Mesothelial cell of epicardium (in vitro differentiated cells): ENCODE measurements at places on chromosomes 11 and 22.
A peak's percentile ranks its signal among the peaks of the same experiment; 100 is the strongest.

- H3K27me3 ChIP-seq = no peaks in the 10 kb centered on the region
- peaks cover 9% of the 10 kb centered on the region for H3K4me1 ChIP-seq
- no peak overlapping the region for H3K27ac ChIP-seq
- H3K4me3 ChIP-seq = no peak overlapping the region
- no peak for DNase-seq
Observed at GRCh38 chr11:26896719-26897118, 97.2 kb upstream of the FIBIN start.

DNA sequence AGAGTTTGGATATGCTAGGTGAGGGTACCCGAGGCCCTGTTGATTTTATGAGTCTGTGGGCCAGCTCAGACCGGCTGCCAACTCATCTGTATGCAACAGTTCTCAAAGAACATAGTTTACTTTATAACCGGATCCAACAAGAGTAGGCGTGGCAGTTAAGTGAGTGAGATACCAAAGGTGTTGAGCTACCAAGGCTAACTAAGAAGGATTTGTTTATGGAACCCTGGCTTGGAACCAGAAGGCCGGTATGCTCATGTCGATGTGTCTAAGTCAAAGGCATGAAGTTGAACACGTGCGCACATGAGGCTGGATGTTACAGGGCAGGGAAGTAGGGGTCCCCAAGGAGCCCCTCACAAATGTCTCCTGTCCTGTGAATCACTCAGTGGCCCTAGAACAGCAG is at the start of gene KCNJ1:
Gene KCNJ1, minus strand, starts transcription at position 20 of the 400 bp plus-strand sequence. CDS start 27,053 bp downstream, outside the sequence.
- peaks cover 6% of the 10 kb centered on the region for H3K4me1 ChIP-seq
- H3K27ac ChIP-seq = no peak within 1 kb of the TSS
- no peak within 1 kb of the TSS for H3K4me3 ChIP-seq
- DNase-seq = no peak
- H3K36me3 ChIP-seq = no peaks in the 10 kb centered on the region
- H3K27me3 ChIP-seq = peaks cover 17% of the 10 kb centered on the region

GRCh38 chr22:20238536-20238900 is 29.6 kb downstream of the RTN4R start:
- no peaks in the 10 kb centered on the region for H3K36me3 ChIP-seq
- no peak for DNase-seq
- H3K27ac ChIP-seq = peak overlapping the region; percentile 43
- peaks cover 3% of the 10 kb centered on the region for H3K27me3 ChIP-seq

DNA sequence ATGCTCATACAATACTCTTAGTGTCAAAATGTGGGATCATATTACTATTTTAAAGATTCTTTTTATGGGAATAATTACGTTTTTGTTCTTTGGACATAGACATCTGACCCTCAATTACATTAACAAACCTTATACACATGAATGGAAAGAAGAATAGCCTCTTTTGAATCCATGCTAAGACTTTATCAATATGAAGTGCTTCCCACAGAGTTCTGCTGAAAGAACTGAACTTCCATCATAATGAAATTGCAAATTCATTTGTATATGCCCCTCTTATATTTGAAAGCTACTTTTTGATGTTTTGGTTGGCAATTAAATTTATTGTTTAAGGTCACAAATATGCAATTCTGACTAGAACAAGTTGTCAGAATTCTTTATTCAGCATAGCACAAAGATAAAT is 254.9 kb downstream of the TMEM135 start:
- DNase-seq = no peak
- H3K4me1 ChIP-seq = peaks cover 19% of the 10 kb centered on the region
- no peaks in the 10 kb centered on the region for H3K27me3 ChIP-seq
- no peak overlapping the region for H3K4me3 ChIP-seq
- H3K27ac ChIP-seq = no peak overlapping the region

- H3K27me3 ChIP-seq = peaks cover 39% of the 10 kb centered on the region
- no peak overlapping the region for H3K4me3 ChIP-seq
- no peak overlapping the region for H3K27ac ChIP-seq
- no peaks in the 10 kb centered on the region for H3K36me3 ChIP-seq
- peaks cover 20% of the 10 kb centered on the region for H3K4me1 ChIP-seq
Observed at GRCh38 chr22:26983311-26983710, 325.9 kb downstream of the MIAT start.

GRCh38 chr11:119055901-119056300 is 1.1 kb downstream of the HYOU1 start:
- peaks cover 17% of the 10 kb centered on the region for H3K4me1 ChIP-seq
- peak overlapping the region; percentile 95 for H3K4me3 ChIP-seq
- H3K36me3 ChIP-seq = peaks cover 22% of the 10 kb centered on the region
- peak overlapping the region; percentile 86 for H3K27ac ChIP-seq

- no peak overlapping the region for H3K27ac ChIP-seq
- peaks cover 15% of the 10 kb centered on the region for H3K27me3 ChIP-seq
- peaks cover 16% of the 10 kb centered on the region for H3K4me1 ChIP-seq
- peak; percentile 35 for DNase-seq
Observed at GRCh38 chr11:1071571-1072115, 3.0 kb upstream of the MUC2 start.

DNA sequence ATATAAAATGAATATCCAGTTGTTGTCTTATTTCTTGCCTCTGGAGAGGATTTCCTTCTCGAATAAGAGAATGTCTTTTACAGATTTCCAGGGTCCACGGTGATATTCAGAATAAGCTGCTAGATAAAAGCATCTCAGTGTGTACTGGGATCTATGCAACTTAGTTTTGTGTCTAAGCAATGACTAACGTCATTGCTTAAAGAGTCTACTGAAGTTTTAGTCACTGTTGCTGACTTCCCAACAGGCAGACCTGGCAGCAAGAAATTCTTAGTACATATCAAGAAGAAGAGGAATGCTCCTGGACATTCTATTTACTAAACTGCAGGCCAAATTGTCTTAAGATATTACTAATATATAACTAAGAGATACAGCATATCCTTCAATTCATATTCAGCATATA is 70.3 kb downstream of the SOX6 start:
- no peak overlapping the region for H3K4me3 ChIP-seq
- no peaks in the 10 kb centered on the region for H3K36me3 ChIP-seq
- no peaks in the 10 kb centered on the region for H3K27me3 ChIP-seq
- H3K4me1 ChIP-seq = peaks cover 2% of the 10 kb centered on the region
- H3K27ac ChIP-seq = no peak overlapping the region

DNA sequence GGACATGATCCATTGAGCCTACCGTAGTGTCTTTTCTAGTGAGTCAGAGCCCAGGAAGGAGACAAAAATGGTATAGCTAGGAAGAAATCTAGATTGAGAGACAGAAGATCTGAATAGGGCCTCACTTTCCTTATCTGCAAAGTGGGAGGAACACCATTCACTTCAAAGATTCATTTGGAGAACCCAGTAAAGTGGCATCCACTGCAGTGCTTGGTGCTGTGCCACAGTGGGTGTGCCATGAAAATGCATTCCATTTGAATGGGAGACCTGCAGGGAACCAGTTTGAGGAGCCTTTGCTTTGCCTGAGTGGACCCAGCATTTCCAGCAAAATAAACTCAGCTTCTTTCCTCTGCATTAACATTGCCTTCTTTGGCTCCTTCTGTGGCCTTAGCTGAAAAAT is 470.5 kb upstream of the CADM1 start:
- peaks cover 13% of the 10 kb centered on the region for H3K4me1 ChIP-seq
- H3K27ac ChIP-seq = peak overlapping the region; percentile 90
- no peak for DNase-seq
- H3K4me3 ChIP-seq = peak overlapping the region; percentile 76
- no peaks in the 10 kb centered on the region for H3K36me3 ChIP-seq
- H3K27me3 ChIP-seq = peaks cover 5% of the 10 kb centered on the region

DNA sequence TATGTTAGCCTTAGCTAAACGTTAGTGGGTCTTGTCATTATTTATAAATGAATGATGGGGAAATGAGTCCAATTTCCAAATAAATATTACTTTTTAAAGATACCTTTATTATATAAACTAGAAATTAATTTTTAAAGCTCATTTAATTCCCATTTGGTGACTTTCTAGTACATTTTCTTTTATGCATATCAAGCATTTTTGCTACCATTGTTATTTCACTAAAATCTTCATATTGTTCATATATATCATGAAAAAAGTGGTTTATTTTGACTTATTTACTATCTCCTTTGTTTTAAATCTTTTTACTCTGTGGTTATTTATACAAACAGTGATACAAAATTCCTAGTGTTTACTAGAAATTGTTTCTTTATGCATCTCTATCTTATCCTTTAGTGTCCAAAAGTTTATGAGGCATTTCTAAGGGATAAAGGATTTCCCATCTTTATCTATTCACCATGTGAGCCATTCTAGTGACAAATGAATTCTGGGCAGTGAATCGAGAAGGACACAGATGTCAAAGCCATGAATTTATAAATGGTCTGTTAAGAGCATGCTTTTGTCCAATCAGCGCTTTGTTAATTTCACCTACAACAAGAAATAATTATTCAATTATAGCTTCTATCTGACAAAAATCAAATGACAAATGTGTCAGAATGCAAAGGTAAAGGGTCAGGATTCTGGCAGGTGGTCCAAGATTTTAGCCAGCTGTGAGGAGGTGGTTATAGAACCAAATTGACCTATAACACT is 70.6 kb downstream of the PRMT3 start:
- no peak overlapping the region for H3K27ac ChIP-seq
- no peaks in the 10 kb centered on the region for H3K27me3 ChIP-seq
- no peak overlapping the region for H3K4me3 ChIP-seq
- H3K4me1 ChIP-seq = peaks cover 3% of the 10 kb centered on the region

DNA sequence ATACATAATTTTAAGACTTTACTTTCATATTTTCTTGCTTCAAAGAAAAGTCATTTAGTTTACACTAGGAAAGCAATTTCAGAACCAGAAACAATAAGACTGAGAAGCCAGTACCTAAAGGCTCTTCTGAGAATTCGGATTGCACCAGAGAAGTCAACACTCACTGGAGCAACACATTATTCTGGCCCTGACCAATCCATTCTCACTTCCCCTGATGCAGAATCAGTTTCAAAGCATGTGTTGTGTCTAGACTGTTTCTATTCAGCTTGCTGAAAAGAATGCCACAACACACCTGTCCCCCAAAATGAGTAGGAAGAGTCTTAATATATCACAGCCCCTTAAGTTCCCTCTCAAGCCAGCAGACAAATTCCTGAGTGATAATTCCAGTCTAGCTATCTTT is 1074.3 kb upstream of the TENM4 start:
- no peak overlapping the region for H3K27ac ChIP-seq
- DNase-seq = no peak
- peaks cover 12% of the 10 kb centered on the region for H3K4me1 ChIP-seq
- H3K36me3 ChIP-seq = no peaks in the 10 kb centered on the region

DNA sequence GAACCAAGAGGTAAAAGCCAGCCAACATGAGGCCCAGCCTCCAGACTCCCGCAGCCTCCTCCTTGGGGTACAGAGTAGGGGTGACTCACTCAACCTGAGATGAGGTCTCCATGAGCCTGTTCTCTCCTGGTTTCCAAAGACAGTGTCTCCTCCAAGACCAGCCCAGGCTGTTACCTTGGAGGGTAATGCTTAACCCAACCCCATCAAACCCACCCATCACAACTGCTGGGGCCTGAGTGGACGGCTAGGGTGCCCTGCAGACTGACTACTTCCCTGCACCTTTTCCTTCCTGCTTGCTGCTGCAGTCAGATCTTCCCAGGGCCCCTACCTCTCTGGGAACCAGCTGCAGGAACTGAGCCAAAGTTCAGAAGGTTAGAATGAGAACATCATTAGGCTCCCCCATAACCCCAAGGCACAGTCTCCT is 5.1 kb upstream of the NOL12 start:
- H3K27ac ChIP-seq = no peak overlapping the region
- H3K27me3 ChIP-seq = no peaks in the 10 kb centered on the region
- DNase-seq = no peak
- H3K4me1 ChIP-seq = peaks cover 23% of the 10 kb centered on the region

DNA sequence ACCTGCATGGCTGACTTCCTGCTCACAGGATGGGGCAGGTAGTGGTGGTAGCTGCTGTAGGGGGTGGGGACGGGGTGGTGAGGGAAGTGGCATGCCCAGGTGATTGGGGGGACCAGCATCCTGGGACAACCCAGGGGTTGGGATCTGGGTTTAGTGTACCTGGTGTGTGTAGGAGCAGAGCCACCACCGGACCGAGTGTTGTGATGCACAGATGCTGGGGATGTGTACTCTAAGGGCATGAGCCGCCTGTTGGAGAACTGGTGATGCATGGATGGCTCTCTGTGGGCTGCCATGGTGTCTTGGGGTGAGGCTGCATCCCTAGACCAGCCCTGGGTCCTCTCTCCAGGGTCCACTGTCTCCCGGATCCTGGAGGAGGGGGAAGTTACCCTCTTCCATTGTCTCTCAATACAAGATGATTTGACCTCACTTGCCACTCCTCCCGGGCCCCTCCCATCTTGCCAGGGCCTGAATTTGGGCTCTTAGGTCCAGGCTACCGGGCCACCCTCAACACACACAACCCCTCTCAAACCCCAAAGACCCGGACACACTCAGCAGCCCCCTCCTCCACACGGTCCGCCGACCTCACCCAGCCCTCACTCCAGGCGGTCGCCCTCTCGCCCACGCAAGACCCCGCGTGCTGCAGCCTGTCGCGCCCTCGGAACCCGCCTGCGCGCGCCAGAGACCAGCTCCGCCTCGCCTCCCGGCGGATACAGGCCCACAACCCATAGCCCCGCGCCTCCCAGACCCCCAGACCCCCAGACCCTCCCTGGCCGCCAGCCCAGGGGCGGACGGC is 619 bp downstream of the LRRC75B start:
- DNase-seq = no peak
- H3K27ac ChIP-seq = peak overlapping the region; percentile 88
- no peaks in the 10 kb centered on the region for H3K27me3 ChIP-seq
- peaks cover 2% of the 10 kb centered on the region for H3K36me3 ChIP-seq
- H3K4me3 ChIP-seq = peak overlapping the region; percentile 89
- peaks cover 17% of the 10 kb centered on the region for H3K4me1 ChIP-seq

DNA sequence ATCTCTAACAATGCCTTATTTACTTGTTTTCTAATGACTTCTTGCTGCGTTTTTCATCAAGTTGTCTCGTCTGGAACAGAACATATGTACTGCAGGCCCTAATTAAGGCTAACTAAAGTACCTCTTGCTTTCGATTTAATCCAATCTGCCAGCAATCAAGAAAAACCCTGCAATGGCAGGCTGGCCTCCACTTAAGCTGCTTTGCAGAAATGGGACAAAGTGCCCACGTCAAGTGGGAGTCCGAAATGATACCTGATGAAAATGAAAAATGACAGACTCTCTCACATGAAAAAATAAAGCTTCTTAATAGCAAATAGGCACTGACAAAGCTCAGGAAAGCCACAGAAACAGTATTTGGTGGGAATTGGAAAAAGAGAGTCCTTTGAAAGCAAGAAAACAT is 1454.7 kb downstream of the FAM181B start:
- H3K4me1 ChIP-seq = no peaks in the 10 kb centered on the region
- no peak for DNase-seq
- no peaks in the 10 kb centered on the region for H3K36me3 ChIP-seq
- no peaks in the 10 kb centered on the region for H3K27me3 ChIP-seq

DNA sequence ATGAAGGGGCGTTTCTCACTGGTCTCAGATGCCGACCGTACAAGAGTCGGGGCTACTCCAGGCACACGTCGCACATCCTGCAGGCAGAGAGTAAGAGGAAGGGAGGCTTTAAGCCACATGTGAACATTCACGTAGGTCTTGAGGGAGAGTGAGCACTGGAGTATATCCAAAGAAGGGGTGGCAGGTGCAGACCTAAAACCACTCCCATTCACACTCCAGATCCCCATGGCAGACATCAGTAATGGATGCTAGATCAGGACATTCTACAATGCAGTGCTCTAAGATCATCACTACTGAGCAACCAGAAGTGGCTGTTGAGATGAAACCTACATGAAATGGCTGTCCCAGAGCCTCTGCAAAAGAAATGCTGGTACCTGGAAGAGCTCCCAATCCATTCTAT is 39.0 kb downstream of the WT1 start:
- DNase-seq = no peak
- H3K27ac ChIP-seq = no peak overlapping the region
- H3K36me3 ChIP-seq = peaks cover 69% of the 10 kb centered on the region
- H3K27me3 ChIP-seq = peaks cover 14% of the 10 kb centered on the region
